WERI-Rb-1 (cell line): ENCODE measurements at places on chromosomes 2 and 18.
A peak's percentile ranks its signal among the peaks of the same experiment; 100 is the strongest.

DNA sequence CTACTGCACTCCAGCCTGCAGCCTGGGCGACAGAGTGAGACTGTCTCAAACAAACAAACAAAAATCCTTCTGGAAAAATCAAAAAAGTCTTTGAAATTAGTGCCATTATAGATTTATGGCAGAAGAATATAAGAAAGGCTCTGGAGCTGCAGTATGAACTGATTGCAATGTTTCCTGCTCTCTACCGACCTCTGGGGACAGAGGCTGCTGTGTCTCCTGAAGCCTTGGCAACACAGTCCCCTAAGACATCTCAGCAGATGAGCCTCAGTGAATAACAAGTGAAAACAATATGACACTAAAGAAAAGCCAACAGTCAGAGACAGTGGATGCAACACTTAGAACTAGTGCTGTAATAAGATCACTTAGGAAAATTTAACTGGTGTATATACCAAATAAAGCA lies 494.9 kb upstream of the LRATD1 start:
- no peak for DNase-seq

DNA sequence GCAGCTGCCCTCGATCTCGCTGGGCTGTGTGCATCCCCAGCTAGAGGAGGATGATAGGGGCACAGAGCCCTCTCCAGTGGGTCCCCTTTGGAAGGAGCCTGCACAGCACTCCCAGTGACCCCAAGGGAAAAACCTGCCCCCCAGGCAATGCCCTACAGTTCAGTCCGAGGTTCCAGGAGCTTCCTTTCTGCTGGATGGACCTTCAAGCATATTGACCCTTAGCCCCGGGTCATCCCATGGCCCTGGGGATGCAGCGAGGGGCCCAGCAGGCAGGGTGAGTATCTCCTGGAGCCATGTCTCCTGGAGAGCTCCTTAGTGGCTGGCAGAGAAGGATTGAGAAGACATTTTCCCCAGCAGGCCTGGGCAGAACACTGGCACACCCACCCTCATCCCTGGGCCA lies 45.4 kb upstream of the CTDP1 start:
- no peak for DNase-seq

GRCh38 chr18:5294457-5295230 lies 882 bp downstream of the ZBTB14 start:
- DNase-seq, result peak; percentile 54

DNA sequence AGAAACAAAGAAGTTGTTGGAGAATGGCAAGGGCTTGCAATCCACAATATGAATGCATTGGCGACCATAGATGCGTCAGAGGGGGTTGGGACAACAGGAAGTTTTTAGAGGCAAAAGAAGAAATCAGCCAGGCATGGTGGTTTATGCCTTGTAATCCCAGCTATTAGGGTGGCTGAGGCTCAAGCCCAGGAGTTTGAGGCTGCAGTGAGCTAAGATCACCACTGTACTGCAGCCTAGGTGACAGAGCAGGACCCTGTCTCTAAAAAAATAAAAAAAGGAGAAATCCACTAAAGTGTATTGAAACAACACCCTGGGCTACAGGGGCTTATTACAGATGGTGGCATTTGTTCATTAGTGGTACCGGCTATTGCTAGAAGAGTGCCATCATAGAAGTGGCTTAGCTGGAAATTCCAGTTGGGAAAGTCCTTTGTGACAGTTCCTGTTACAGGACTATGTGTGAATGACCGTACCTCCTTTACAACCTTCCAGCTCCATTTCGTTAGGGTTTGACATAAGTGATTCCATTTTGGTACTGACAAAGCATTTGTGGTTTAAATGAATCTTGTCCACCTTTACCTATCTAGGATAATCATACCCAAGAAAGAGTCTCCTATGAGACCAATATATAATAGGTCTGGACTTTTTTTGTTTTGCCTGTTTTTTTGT lies 10.7 kb upstream of the WDSUB1 start:
- peak; percentile 18 for DNase-seq

GRCh38 chr2:15678346-15678745 lies 86.7 kb downstream of the DDX1 start:
- no peak for DNase-seq

- DNase-seq, result no peak
Observed at GRCh38 chr2:62550461-62550860, 44.5 kb upstream of the TMEM17 start.

DNA sequence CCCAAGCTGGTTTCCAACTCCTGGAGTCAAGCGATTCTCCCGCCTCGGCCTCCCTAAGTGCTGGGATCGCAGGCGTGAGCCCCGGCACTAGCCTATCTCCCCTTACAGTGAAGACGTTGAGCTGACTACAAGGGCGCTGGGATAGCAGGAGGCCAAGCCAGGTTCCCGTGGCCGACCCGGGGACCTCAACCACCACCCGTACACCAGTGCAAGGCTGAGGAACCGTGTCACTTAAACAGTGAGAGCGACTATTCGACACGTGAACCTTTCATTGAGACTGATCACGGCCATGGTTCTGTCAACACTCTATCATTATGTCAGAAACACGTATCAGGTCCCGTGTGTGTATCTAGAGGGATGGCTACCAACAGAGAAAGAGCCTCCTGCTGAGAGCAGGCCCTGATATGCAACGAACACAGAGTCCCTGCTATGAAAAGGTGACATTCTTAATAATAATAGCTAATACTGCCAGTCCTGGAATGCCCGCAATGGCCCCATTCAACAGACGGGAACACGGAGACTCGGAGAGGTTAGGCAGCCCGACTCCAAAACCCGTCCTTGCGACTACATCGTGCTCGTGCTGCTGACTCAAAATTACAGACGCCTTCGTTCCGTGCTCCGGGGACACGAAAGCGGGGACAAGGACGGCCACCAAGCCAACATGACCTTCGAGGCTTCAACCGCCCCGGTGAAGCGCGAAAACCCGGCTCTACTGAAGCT lies 833 bp downstream of the AFG3L2 start:
- no peak for DNase-seq

GRCh38 chr2:20439503-20439902 lies 7.4 kb upstream of the RHOB start:
- peak; percentile 1 for DNase-seq

DNA sequence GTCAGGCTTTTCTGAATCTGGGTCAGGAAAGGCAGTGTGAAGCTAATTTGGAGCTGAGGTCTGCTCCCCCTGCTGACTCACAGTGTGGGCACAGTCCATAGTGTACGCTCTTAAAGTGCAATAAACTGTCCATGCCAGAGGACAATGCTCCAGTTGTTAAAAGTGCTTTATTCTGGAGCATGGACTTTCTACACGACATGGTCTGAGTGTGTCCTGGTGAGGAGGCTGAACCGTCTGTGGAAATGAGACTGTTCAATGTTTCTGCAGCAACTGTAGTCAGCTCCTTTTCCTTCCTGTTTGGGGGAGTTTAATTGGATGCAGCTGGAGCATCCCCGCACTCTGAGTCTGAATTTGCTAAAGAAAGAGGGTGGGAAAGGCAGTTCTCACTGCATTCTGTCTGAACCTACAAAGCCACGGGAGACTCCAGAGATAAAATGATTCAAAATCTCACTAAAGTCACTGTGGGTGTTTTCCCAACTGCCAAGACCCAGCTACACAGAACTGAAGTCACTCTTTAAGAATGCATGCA lies 110.2 kb upstream of the TRIB2 start:
- no peak for DNase-seq

DNA sequence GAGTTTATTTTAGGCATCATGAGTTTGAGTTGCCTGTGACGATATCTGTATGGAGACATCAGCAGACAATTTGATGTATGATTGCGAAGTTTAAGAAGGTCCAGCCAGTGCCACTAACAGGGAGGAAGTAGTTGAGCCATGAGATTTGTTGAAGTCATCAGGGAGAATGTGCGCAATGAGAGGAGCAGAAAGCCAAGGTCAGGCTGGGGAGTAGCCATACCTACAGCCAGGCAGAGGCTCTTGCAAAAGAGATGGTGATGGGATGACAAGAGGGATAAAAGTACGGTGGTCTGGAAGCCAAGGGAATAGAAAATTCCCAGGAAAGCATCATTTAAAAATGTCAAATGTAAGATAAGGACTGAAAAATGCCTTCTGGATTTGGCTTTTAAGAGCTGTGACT lies 51.2 kb downstream of the LIMS1 start:
- no peak for DNase-seq

DNA sequence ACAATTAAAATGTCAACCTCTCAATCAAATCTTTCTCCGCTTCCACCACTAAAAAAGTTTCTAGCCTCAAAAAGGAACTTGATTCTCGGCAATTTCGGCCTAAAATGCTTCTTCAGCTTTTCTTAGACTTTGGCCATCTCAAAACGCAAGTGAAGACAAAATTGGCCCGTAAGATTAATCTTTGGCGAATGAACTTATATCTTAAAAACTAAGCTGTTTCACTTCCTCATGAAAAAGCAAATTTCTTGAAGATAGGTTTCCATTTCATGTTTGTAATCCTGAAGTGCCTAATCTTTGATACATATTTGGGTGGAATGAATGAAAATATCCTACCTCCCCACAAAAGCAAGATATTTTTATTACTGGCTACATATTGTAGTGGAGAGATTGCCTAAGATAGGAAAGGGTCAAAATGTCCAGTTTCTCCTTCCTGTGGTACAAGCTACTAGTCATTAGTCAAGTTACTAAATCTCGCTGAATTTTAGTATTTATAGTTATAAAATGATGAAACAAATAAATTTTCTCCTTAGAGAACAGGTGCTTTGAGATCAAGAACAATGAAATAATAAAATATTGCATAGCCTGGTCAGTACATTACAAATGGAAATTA lies 85.4 kb upstream of the ZEB2 start:
- DNase-seq, result no peak

DNA sequence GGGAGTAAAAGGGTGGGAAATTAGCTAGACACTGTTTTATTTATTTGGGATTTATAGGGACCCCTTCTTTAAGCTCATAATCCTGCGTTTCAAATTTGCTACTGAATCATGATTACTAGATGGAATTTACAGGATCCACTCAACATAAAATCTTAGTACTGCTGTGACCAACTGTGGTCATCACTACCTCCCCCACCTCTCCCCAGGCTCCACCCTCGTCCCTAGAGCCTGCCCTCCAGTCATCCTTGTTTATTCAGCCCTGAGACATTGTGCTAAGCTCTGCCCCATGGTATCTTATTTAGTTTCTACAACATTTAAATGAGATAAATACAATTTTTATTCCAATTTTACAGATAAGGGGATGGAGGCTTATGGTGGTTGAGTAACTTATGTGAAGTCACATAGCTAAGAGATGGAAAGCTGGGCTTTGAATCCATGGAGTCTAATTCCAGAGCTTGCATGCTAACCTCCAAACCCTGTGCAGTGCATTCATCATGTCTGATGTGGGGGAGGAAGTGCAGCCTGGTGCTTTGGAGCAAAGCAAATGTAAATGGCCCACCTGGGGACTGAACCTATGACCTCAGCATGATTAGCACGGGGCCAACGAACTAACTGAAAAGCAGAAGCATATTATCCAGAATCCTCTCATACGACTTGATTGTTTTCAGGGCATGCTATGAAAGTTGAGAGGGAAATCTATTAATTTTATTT lies 502.4 kb downstream of the TMEM182 start:
- DNase-seq, result no peak

DNA sequence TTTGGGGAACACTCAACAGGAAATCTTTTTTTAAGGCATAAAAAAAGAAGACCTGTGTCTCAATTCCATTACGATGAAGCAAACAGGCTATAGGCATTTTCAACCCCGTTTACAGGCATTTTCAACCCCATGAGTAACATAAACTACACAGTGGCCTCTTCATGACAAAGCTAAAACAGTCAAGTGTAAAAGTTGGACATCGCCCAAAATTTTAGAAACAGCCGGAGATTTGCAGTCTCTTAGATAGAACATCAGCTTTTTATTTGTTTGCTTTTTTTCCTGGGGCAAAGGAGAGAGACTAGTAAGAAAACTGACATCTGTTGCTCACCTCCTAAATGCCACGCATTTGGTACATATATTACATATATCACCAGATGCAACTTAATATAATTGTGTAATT lies 173.7 kb downstream of the CMPK2 start:
- DNase-seq, result no peak

GRCh38 chr2:121648206-121649148 lies 785 bp downstream of the CLASP1 start:
- DNase-seq, result peak; percentile 28

- DNase-seq, result no peak
Observed at GRCh38 chr18:22826726-22827125, 106.4 kb upstream of the RBBP8 start.

GRCh38 chr18:57446322-57446721 lies 11.1 kb downstream of the ONECUT2 start:
- DNase-seq, result peak; percentile 70

- DNase-seq, result no peak
Observed at GRCh38 chr2:44424211-44424610, 62.5 kb downstream of the CAMKMT start.

- no peak for DNase-seq
Observed at GRCh38 chr2:160194946-160195345, 5.1 kb downstream of the ITGB6 start.

- DNase-seq, result peak; percentile 86
Observed at GRCh38 chr2:217899231-217900009, 103.4 kb downstream of the TNS1 start.

- no peak for DNase-seq
Observed at GRCh38 chr2:30355306-30355705, 91.7 kb upstream of the LCLAT1 start.

DNA sequence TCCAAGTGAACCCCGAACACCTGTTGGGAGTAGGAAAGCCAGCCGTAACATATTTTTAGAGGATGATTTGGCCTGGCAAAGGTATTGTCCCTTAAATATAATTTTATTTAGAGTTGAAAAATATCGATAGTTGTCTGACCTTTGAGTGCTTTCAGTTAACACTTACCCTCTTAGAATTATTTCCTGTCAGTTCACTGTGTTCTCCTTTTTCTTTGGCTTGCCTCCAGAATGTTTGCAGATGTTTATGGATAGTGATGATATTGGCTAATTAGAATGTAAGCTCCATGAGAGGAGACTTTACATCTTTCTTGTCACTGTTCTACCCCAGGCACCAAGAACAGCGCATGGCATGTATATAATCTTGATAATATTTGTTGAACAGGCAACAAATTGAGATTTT lies 19.8 kb downstream of the PIKFYVE start:
- DNase-seq, result no peak

DNA sequence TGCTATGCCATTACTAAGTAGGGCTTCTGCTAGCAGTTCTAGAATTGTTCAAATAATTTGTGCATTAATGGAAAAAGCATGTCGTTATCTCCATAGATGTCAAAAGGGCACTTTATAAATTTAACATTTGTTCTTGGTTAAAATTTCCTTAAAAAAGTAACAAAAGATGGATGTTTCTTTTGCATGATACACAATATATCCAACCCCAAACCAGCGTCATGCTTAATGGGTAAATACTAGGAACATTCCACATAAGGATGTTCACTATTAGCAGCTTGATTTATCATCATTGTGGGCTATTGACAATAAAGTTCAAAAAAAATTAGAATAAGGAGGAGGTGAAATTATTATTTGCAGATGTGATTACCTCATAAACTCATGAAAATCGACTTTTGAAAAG lies 79.7 kb downstream of the GREB1L start:
- DNase-seq, result no peak

DNA sequence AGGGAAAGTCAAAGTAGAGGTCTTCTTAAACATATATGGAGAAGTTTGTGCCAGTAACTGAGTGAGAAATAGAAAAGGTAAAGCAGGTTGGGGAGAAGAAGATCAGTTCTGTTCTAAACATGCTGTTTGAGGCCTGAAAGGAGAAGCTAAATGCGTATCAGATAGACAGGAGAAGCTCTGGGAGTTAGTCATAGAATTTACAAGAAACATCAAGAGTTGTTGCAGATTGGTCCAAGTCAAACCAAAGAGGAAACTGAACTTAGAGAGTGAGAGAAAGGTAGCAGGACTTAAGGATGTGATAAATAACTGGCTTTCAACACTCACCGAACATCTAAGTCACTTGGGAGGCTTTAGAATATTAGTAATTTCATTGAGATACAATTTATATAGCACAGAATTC lies 29.2 kb upstream of the CERS6 start:
- no peak for DNase-seq
